ENCODE measurements at places on chromosomes 2 and 18.

- DNase-seq = no peak
These were observed 12.1 kb downstream of the ACTR3 start for GRCh38 chr2:113901943-113902342.

GRCh38 chr2:42028571-42029148 is 19.2 kb upstream of the PKDCC start:
- DNase-seq = no peak

GRCh38 chr2:29059624-29060023 is 14.7 kb downstream of the PCARE start:
- no peak for DNase-seq

DNA sequence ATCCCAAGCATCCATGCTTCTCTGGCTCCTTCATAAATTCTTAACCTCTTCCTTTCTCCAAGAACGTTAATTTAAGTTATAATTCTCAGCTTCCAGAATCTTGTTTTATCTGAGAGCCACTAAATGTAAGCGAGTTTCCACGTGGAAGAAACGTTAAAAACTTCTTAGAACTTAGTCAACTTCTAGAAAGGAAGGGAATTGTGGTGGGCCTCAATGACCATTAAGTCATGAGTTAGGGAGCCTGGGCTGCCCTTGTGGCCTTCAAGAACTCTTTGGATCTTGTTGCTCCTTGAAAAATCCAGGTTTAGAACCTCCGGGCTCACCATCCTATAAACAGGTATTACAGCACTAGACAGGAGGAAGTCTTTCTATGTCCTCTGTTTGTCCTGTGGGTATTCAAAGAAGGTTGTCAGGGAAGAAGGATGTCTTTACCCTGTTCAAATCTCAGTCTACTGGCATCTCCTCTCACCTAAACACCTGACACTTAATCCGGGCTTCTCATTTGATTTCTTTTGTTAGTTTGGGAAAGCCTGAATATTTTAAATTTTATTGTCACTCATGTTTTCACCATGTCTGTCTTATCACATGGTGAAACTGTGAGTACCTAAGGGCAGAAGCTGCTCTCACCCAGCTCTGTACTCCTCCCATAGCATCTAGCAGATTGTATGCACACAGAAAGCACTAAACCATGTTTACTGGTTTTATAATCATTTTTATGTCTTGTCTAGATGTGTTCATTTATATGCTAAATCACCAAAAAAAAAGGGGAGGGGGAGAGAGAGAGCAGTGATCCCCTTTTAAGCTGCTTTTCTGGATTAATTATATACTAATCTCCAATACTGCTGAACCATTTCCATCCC is 6.3 kb downstream of the RND3 start:
- no peak for DNase-seq

- DNase-seq = no peak
These were observed 14.9 kb downstream of the MRPS9 start for GRCh38 chr2:105052773-105053172.

DNA sequence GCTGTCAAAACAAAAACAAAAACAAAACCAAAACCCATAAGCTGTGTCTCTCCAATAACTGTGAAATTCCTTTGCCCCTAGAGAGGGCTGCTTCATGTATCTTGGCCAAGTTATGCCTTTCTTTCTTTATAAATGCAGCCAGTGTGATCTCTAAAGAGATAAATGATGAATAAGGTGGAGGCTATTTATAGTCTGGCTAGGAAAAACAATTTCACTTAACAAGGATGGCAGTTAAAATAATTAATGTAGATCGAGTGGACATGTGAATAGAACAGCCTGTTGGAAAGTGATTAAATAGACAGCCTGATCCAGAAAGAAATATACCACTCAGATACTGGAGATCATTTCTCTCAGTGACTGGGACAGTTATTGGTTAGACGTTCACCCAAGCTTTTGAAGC is 1666.9 kb upstream of the CELF4 start:
- DNase-seq = no peak

- DNase-seq = no peak
These were observed 156.0 kb downstream of the PXDN start for GRCh38 chr2:1588051-1588977.

DNA sequence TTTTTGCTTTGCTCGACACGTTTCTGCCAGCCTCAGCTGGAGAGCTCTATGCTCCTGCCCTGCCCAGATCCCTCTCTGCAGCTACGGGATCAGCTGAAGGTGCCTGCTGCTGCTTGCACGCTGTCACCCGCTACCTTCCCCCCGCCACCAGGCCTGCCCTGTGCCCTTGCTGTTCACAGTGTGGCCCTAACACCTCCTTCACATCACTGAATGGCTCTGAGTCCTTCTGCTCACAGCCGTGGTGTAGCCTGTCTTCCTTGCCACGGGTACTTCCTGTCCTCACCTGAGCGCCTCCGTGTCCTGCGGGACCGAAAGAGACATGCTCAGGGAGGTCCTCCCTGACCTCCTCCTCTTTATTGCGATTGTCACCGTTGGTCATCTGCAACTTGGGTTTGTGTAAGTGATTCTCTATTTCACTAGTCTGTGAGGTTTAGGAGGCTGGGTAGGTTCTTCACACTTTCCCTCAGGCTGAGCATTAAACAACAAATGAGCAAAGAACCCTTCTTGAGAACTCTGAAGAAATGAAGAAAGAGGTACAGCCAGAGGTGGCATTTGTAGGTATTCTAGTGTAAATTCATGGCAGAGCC is 127.5 kb downstream of the NCK2 start:
- no peak for DNase-seq

DNA sequence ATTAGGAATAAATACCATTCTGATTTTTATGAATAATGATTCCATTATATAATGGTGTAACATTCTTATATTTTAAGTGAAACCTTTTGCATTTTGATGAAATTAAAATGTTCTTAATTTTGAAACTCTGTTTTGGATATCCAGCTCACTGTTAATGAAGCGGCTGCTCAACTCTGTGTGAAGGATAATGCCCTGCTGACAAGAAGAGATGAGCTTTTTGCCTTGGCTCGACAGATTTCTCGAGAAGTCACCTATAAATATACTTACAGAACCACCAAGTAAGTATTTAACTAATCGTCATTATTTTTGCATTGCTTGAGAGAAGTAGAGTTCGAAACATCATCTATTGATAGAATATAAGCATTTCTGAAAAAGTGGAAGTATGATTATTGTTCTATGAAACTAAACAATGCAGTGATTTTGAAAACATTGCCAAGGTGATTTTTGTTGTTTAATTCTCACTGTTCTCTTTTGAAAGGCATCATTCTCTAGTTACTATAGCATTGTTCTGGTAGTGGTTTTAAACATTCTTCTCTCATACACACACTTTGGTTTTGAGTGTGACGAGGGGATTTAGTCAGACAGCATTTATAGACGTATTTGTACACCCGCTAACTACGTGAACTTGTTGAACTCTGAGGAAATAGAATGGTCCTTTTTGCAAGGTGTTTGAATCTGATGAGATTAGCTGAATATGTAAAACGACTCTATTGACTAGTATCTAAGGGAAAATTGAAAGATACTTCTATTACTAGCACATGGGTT is 21.5 kb downstream of the NAB1 start:
- DNase-seq = no peak

DNA sequence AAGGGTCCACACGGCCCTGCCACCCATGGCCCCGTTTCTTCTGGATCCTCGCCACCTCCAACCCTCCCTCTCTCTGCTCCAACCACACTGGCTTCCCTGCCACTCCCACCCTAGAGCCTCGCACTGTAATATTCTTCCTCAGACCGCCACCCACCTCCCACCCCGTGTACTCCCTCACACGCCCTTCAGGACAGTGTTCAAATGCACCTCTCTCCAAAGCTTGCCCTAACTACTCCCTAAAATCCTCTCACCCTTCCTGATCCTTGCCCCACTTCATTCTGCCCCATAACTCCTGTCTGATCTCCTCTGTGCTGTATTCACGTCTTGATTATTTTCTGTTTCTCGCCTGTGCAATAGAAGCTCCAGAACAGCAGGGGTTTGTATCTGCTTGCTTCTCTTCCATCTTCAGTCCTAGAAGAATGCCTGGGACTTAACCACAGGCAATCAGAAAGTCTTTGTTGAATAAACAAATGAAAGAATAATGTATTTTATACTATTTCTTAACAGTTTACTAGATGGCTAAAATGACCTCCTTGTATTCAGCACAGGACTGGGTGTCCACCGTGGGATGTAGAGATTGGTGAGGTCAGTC is 25.5 kb downstream of the EPB41L3 start:
- DNase-seq = no peak

GRCh38 chr2:21256006-21256405 is 132.2 kb downstream of the TDRD15 start:
- no peak for DNase-seq

GRCh38 chr2:120392923-120393322 is 47.0 kb downstream of the INHBB start:
- DNase-seq = no peak

- no peak for DNase-seq
These were observed 269.8 kb downstream of the TMX3 start for GRCh38 chr18:68445136-68445535.

Data from left renal pelvis (tissue), 4 donors.